ENCODE measurements at places on chromosomes 4 and X.

GRCh38 chr4:20698382-20698781, 1.9 kb upstream of the PACRGL start:
- DNase-seq: no peak

- DNase-seq: no peak
Observed at GRCh38 chr4:98098764-98099163, 44.5 kb downstream of the STPG2 start.

DNA sequence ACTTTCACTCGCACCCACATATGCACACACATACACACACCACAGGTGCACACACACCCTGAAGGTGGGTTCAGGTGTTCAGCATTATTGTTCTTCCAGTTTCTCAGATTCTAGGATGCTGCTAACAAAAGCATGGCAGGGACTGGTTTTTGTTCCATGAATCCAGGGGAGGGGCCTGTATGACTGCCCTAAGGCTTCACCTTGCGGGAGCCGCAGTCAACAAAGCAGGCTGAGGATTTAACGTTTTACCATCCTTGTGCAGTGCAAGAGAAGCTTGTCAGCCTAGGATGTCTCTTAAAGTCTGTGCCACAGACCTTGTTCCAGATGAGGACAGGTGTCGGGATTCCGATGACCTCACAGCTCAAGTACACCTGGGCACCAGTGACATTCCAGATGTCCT, 61.8 kb downstream of the POLR2B start:
- no peak for DNase-seq

DNA sequence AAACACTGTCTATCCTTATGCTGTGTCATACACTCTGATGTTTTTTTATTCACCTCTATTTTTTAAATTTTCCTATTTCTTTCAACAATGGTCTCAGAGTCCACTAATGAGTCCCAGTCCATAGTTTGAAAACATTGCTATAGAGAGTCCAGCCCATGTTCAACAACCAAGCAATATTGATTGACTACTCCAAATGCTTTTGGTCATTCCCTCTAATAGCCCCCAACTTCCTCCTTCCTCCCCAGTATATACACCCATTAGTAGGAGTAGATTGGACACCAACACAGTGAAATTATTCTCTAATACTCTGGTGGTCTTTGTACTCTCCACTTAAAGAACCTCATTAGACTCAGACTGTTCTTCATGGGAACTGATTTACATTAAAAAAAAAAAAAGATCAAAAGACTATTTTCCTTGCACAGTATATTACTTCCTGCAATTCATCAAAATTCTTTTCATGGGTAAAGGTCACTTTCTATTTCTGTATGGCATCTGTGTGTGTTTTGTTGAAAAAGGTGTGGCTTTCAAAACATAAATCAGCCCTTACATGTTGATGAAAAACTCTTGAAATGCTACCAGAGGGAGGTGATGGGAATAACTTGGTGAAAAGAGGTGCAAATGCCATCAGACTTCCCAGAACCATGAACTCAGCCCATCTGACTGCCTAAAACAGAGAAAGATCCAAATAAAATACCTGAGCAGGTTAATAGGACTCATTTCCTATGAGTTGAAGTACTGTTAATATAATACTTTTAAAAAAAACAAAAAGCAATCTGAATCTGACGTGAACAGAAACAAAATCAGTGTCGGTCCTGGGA, 250.3 kb upstream of the KLF3 start:
- DNase-seq: no peak

DNA sequence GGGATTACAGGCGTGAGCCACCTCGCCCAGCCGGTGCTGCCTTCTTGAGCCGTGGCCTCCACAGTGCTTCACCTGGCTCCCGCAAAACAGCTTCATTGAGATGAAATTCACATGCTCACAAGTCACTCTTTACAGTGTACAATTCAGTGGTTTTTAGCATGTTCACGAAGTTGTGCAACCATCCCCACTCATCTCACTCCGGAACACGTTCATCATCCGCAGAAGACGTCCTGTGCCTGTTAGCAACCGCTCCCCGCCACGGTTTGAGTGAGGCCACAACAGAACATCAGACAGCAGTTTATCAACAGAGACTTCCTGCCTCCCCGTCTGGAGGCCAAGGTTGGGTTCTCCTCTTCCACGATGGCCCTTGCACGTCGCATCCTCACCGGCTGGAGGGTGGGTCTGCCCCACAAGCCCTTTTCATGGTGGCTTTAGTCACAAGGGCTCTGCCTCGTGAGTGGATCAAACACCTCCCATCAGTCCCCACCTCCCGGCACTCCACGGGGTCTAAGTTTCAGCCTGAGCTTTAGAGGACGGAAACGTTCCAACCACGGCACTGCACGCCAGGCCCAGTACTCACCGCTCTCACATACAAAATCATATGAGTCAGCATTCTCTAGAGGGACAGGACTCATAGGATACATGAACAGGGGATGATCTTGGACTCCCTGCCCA, 29.6 kb upstream of the SPON2 start:
- DNase-seq: peak; percentile 71

DNA sequence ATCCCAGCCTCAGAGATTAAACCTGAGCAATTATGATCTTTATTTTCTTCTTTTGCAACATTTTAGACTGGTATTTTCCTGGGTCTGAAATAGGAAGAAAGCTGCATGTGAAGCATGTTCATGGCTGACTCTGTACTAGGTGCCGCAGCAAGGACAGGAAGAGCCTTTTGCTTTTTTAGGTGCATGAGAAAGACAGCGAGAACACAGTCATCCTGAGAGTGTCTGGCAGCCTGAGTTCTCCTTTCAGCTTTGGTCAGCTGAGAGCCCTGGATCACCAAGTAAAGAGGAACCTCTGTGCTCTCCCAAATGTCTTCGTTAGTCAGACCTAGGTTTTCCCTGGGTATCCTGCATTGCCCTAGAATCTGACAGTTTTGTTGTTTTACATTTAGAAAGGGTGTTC, 29.8 kb downstream of the FAM149A start:
- no peak for DNase-seq

GRCh38 chrX:69603566-69604194, 12.2 kb upstream of the EDA start:
- no peak for DNase-seq

DNA sequence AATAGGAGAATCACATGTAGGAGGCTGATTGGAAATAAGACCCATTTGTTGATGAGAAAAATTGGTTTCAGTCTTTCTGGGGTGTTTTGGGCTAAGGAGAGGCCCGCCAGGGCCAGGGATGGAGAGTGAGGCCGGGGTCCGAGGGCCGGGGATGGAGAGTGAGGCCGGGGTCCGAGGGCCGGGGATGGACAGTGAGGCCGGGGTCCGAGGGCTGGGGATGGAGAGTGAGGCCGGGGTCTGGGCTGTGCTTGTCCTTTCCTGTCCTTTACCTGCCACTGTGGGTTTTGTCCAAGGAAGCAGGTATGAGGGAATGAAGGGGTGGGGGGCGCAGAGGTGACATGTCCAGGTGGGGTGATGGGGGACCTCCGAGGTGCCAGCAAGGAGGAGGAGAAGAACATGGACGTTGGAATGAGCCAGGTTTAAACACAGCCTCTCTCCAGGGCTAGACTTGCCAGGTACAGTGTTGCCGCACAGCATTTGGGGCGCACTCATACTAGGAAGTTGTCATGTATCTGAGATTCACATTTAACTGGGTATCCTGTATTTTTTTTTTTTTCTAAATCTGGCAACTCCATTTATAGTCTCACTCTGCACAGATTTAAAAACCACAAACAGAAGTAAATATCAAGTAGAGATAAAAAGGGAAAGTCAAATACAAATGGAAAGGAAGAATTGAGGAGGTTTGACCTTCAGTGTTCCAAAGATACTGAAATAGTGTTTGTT, 8.8 kb downstream of the RGS12 start:
- DNase-seq: no peak

- DNase-seq: no peak
Observed at GRCh38 chrX:54171527-54172250, 11.4 kb downstream of the FAM120C start.

GRCh38 chrX:106955004-106955772, 35.0 kb downstream of the CLDN2 start:
- no peak for DNase-seq

- DNase-seq: no peak
Observed at GRCh38 chr4:118703118-118703517, 17.9 kb downstream of the METTL14 start.

- DNase-seq: no peak
Observed at GRCh38 chr4:12692815-12693214, 791.3 kb downstream of the RAB28 start.

DNA sequence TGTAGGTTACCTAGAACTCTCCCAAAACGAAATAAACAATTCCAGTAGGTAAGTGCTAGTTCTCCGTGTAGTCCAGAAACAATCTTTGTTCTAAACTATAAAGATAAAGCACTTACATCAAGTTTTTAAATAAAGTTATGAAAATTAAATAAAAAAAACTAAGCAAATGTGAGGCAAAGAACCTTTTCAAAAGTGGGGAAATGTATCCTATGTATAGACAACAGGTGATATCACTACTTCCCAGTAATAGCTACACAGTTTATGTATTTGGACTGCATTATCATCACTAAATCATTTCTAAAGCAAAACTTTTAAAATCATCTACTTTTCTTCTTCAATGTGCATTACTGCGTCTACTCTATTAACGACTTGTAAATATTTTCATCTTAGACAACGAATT, 2.0 kb downstream of the YTHDC1 start:
- no peak for DNase-seq

DNA sequence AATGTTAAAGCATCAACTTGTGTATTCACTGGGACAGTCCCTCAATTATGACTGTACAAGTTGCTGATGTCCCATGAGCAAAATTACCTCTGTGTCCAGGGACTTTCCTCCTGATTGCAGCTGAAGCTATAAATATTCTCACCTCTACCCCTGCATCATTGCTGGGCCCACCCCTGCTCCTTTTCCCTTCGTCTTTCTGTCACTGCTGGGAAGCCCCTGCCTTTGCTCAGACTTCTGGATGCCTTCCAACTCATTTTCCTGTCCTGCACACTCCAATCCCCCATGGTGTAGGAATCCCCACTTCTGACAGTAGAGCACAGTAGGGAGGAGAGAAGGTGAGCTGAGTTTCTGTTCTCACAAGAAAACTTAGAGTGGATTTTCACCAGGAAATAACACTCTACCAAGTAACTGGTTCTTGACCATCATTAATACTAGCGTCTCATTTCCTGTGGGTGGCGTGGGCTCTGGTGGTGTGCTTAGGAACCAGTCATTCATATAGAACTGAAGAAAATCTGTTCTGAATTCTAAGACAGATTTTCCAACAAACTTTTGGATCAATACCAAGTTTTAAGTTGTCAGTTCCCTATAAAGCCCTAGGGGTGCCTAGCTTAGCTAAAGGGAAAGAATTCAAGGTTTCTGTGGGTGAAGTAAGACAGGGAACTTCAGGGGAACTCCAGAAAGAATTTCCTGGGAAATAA, 136.2 kb upstream of the MED14 start:
- DNase-seq: no peak

GRCh38 chrX:84441143-84441542, 61.1 kb downstream of the HDX start:
- no peak for DNase-seq

DNA sequence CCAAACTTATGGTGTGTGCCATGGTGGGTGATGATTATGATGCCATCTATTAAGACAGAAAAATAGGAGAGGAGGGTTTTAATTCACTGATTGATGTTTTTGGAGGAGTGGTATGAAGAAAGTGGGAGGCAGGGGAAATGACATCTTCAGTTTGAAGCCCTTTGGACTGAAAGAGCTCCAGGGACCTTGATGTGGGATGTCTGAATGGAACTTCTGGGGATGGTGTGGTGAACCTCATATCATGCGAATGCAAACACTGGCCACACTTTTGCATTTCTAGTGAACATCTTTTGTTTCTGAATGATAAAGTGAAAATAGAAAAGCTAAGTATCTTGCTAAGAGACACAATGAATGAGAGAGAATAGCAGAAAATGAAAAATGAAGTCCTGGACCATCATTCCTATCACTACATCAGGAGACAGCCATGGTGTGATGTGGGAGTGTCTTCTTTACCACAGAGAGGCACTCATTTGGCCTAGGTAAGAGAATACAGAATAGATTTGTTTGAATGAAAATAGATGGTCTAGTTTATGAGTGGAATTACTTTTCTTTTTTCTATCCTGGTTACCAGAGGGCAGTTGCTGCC, 123.5 kb downstream of the ZNF827 start:
- no peak for DNase-seq

- DNase-seq: peak; percentile 31
Observed at GRCh38 chr4:1809754-1810502, 16.8 kb downstream of the FGFR3 start.

Measured in stimulated activated CD8-positive, alpha-beta memory T cell treated with anti-CD3 and anti-CD28 coated beads, Interleukin-2, amount 100 ng/mL, for 1 hour (primary cell).